IPS DF 6.9 (cell line): ENCODE measurements at places on chromosomes 3 and 15.

- DNase-seq: no peak
Observed at GRCh38 chr3:95751509-95751908, 1062.9 kb upstream of the EPHA6 start.

DNA sequence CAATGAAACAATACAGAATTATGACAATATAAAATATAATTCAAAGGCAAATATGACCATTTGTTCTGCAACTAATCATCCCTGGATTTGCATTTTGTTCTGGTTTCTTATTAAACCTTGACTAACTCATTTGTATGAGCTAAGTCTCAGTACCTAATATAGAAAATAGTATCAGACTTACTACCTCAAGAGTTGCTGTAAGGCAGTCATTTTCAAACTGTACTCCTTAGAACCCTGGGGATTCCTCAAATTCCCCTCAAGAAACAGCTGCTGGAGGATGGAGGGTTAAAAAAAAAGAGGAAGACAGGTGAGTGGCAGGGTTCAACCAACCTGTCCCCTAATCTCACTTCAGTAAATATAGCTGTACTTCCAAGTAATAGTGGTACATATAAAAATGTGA, 11.1 kb downstream of the ZBTB11 start:
- DNase-seq: no peak

DNA sequence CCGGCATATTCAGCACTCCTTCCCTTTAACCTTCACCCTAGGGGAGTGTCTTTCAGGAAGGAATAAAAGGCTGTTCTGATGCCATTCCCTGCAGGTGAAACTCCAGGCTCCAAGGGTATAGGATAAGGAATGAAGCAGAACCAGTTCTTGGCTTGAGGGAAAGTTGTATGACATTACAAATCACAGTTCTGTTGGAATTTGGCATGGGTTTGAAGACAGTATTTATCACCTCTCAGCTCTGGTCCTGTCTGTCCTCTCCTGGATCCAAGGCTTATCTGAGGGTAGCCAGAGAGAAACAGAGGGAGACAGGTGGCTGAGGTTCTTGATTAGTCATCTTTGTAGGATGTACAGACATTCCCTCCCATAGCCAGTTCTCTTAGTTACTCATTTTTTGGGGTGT, 37.1 kb downstream of the RAB11A start:
- DNase-seq: no peak

GRCh38 chr3:50230104-50230793, 5.8 kb upstream of the GNAI2 start:
- no peak for DNase-seq

DNA sequence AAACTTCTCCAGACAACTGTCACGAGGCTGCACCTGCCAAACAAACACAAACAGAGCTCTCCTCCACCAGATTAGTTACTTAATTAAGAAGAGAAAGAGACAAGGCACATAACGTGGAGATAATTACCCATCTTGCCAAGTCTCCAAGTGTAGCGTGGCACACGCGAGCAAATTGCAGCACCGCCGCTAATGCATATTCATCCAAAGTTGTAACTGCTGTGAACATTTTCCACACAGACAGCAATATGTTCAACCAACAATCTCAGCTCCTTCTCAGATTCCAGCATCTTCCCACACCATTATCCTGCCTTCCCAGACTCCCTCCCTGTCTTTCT, 309.6 kb upstream of the TLE3 start:
- no peak for DNase-seq

DNA sequence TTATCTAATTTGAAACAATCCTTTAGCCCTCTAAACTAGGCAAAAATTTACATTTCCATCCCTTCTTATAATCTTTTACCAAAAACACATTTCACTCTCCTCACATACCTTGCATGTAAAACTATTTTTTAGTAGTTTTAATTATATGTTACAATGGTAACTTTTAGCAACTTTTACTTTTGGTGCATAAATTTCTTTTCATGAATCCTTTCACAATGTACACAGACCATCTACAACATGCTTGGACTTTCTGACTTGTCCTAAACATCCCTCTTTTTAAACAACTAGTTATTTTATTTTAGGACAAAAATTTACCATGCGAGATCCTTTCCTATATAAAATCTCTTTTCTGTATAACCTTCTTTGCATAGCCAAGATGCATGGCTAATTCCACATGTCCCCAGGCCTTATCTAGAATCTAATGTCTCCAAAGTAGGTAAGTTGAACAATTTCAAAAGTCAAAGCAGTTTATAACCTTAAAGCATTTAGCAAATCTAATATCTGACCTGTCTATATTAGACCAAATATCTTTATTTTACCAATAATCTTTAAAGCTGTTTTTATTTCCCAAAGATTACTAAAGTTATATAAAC, 14.4 kb upstream of the ALDH1L1 start:
- DNase-seq: no peak

- no peak for DNase-seq
Observed at GRCh38 chr3:153242896-153243295, 80.9 kb downstream of the RAP2B start.

DNA sequence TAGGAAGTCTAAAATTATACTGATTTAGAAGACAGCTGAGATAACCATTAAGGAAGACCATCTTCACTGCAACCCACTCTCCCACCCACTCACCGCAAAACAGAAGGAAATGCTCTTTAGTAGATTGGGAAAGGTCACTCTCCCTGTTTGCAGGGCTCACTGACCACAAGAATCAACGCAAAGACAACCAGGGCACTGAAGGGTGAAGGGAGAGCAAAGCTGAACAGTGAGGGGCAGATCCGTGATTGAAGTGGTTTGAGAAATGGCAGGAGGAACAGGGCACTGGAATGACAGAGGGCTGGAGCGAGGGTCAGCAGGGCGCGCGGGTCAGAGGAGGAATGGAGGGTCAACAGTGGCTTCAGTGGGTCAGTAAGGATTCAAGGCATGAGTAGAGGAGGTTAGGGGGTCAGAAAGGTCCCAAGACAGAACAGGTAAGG, 520 bp downstream of the MESD start:
- DNase-seq: no peak

- no peak for DNase-seq
Observed at GRCh38 chr3:104555728-104556127, 811.0 kb upstream of the ALCAM start.

- no peak for DNase-seq
Observed at GRCh38 chr15:42147431-42147735, 9.1 kb downstream of the PLA2G4F start.

GRCh38 chr15:65163041-65163440, 22.1 kb downstream of the CLPX start:
- no peak for DNase-seq

GRCh38 chr3:52429779-52430415, 15.0 kb downstream of the SEMA3G start:
- DNase-seq: no peak

DNA sequence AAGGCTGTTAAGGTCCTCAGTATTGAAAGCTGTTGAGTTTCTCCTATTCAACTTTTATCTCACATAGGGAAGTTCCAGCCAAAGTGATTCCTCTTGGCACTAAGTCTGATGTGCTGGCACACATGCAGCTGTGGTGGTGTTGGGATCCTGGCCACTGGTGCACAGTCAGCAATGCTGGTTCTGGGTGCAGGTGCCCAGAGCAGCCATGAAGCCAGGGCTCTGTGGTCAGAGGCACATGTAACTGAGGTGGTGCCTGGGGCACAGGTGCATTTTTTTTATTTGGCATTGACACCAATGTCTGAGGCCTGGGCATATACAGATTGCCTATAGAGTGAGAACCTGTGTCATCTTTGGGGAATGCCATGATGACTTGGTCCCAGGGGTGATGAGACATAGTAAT, 271.4 kb downstream of the POLQ start:
- DNase-seq: no peak

DNA sequence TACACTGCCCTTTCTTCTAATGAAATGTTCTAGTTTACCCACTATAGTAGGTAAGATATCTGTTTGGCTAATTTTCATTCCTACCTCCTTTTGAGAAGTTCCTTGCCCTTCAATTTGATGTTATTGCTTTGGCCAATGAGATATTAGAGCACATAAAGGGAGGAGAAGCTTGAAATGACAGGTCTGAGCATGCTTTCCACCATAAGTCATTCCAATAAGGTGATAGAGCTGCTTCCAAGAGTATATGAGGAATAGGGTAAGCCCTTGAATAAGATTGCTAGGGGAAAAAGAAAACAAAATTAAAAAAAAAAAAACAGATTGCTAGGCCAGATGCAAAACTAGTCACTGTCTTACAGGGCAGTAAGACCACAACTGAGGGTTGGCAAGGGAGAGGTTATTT, 78.9 kb upstream of the TRIM42 start:
- DNase-seq: no peak

GRCh38 chr15:78133801-78134200, 2.6 kb upstream of the CIB2 start:
- DNase-seq: no peak

DNA sequence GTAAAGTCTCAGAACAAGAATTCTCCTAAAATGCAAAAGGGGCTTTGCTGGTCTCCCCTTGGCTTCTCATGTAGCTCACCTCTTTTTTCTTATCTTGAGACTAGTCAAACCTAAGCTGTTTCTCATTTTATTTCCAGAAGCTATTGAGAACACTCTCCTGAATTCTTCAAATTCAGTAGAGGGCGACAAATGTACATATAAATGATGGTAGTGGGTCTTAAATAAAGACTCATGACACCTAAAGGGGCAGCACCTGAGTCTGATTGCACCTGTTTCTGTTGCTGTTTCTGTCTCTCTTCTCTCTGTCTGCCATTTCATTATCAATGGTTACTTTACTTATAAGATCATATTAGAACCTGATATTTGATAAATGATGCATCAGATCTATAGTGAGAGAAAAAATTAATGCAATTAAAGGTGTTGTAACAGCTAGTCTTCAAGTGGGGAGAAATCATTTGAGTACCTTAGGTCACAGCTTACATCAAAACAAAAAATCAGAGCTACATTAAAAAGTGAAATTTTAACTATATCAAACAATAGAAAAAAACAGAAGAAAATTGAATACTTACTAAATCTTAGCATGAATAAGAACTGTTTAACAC, 7.0 kb downstream of the ADIPOQ start:
- DNase-seq: no peak

DNA sequence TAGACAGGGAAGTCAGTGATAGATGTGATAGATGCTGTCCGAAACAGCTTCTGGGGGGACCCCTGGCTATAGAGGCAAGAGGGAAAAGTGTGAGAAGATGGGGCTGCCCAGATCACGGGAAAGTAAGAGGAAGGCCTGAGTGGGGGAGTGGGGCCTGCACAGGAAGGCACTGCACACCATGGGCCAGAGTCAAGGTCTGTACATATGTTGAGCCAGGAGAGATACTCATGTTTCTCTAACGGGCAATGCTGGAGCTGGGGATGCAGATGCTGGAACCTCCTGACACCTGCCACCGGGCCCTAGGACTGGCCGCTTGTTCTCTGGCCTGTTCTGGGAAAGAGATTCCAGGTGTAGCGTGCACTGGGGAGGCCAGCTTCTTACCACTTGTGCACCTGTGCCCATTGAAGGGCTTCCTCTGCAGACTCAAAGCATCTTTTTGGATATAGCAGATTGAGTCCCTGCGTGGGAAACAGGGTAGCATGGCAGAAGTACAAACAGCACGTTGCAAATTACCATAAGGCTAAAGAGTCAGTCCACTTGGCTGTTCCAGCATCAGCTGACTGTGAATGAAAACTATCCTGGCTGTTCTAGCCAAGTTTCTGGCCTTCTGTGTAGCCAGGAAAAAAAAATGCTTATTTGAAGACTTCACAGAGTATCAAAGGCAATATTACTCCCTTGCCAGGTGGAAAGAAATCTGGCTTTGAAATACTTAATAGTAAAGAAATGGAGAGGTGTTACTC, 77.1 kb upstream of the GSK3B start:
- no peak for DNase-seq

- no peak for DNase-seq
Observed at GRCh38 chr3:117144853-117145252, 435.3 kb downstream of the TUSC7 start.

DNA sequence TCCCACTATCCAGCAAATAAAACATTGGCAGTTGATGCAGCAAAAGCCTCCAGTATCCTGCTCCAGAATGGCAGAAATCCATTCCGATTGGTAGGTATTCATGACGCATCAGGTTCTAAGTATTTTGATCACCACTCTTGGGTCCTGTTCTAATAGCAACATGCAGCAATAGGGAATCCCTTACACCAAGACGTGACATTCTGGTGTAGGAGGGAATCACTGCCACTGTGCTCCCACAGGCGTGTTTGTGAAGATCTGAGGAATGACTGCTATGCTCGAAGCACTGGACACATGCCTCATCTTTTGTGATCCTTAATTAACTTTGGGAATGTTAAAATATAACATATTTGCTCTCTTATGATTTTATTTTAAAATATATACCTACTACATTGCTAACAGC, 552.9 kb downstream of the MECOM start:
- no peak for DNase-seq

GRCh38 chr15:92853222-92853621, 46.9 kb upstream of the CHD2 start:
- DNase-seq: no peak

GRCh38 chr15:70699890-70700289, 63.5 kb downstream of the UACA start:
- no peak for DNase-seq

GRCh38 chr3:143657391-143657790, 190.9 kb downstream of the SLC9A9 start:
- no peak for DNase-seq

DNA sequence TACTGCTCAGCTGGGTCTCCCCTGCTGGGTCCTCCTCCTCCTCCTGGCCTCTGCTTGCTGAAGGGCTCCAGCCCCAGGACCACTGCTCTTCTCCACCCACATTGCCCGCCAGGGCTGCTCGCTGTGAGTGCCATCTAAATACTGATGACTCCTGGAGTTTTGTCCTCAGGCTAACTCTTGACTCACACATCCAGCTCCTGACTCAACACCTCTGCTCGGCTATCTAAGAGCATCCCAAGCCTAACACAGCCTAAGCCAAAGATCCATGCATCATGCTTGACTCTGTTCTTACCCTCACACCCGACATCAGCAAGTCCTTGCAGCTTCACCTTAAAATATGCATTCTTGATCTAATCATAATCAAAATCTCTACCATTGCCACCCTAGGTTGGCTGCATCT, 260.2 kb downstream of the KLF13 start:
- DNase-seq: no peak

- no peak for DNase-seq
Observed at GRCh38 chr15:41503669-41504010, 10.0 kb downstream of the ITPKA start.

GRCh38 chr3:194384156-194384555, 14.6 kb upstream of the LRRC15 start:
- no peak for DNase-seq
